ENCODE measurements at places on chromosomes 6 and 20.

DNA sequence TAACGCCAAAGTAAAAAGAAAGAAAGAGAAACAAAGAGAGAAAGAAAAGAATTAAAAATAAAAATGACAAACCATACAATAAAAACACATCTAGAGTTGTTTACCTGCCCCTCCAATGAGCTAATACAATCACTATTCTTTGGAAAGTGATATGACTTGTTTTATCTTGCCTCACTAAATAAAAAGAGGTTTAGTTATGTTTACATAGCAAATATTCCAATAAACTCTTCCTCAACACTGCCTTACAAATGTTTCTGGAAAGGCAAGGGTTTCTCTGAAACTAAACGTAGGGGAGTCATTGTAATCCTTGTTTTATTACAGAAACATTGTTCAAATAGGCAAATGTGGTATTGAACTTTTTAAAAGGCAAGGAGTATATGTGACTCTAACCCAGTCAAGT lies 396.2 kb downstream of the EPM2A start:
- DNase-seq = no peak

DNA sequence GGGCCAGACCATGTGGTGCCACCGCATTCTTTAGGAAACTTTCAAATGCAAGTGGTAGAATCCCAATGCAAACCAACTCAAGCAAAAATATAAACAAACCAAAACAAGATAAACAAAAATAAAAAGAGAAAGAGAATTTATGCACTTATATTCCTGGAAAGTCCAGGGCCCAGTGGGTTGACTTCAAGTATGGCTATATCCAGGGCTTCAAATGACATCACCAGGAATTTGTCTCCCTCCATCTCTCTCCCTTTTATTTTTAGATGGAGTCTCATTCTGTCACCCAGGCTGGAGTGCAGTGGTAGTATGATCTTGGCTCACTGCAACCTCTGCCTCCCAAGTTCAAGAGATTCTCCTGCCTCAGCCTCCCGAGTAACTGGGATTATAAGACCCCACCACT lies 56.1 kb upstream of the PNRC1 start:
- no peak for DNase-seq

GRCh38 chr6:107647439-107647948 lies 157.6 kb downstream of the SOBP start:
- no peak for DNase-seq

GRCh38 chr6:159929819-159930218 lies 39.0 kb downstream of the MAS1 start:
- no peak for DNase-seq

- no peak for DNase-seq
Observed at GRCh38 chr20:44326391-44327159, 10.3 kb upstream of the R3HDML start.

GRCh38 chr6:88815491-88815890 lies 147.9 kb downstream of the RNGTT start:
- DNase-seq = no peak

DNA sequence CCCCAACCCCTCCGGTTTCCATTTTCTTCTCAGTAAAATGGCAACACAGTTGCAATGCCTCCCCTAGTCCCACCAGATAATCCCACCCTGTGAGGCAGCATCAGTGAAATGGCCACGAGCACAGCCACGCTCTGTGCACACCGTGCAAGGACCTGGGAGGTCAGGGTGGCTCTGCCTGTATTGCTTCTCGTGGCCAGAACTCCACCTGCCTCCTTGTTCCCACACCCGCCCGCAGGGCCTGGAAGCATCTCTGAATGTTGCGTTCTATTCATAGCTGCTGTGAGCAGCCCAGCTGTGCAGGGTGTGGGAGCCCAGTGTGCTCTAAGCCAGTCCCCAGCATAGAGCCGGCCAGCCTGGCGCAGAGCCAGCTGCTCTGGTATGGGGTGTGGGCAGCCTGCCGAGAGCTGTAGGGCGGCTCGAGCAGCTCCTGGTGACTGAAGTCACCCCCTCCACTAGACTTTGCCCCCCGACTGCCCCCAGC lies 161.1 kb downstream of the DLL1 start:
- DNase-seq = no peak

- no peak for DNase-seq
Observed at GRCh38 chr6:116251568-116252384, 2.1 kb downstream of the TSPYL4 start.

DNA sequence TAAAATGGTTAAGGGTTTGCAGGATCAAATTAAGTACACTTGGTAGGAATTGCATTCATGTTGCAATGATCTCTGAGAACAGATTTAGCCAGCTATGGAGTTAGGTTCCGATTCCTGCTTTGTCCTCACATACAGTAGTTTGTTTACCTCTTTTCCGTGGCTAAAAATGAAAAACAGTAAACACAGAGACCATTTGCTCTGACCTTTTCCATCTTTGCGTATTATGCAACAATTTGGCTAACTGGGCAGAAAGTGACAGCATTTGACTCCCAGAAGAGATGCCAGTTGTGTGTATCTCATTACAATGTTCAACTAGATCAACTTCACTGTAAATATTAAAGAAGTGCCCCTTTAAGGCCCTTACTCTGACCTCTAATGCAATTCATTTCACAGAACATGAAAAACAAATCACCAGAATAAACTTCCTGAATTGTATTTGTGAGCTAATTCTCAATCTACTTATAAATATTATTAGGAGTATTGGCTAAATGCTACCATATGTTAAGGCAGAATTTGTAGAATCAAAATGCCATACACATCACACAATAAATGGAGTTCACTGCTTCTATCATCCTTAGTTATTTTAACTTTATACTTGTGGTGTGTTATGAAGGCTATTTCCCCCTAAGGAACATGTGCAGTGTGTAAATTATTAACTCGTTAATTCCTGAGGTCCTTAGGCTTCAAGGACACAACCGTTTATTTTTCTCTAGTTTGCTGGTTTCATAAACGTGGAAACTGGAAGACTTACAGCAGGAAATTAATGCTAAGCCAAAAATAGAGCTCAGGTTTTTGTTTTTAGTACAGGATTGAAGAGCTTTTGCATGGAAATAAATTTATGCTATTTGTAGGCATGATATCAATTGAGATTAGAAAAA lies 380.7 kb upstream of the CITED2 start:
- DNase-seq = no peak

GRCh38 chr6:160042014-160042773 lies 73.3 kb downstream of the IGF2R start:
- DNase-seq = no peak

DNA sequence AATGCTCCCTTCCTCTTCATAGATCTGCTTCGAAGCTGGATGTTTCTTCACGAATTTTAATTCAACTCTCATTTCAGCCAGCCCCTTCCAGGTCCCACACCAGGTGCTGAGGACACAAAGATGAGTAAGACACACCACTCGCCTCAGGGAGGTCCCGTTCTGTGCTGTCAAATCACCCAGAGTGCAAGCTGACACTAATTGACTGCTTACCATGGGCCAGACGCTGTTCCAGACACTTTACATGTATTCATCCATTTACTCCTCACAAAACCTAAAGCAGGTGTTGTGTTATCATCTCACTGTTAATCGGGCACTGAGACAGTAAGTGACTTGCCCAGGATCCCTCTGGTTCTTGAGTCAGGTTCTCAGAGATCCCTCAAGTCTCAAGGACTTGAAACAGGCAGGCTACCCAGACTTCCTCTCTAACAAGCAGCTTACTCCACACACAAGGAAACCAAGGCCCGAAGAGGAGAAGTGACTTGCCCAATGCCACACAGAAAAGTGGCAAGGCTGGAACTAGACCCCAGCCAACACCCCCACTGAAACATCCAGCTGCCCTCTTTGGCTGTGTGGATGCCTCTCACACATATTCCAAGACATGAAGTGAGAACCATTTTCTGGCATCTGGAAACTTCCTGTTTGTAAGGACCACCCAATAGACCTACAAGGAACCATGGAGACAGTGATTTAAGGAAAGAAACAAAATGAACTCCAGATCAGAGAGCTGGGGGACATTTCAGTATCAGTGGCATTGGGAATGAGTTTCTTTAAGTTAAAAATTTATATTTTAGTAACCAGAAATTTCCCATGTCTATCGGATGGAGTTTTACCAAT lies 174.5 kb downstream of the CDC5L start:
- DNase-seq = no peak

- no peak for DNase-seq
Observed at GRCh38 chr6:34981951-34982350, 92.9 kb downstream of the ANKS1A start.

DNA sequence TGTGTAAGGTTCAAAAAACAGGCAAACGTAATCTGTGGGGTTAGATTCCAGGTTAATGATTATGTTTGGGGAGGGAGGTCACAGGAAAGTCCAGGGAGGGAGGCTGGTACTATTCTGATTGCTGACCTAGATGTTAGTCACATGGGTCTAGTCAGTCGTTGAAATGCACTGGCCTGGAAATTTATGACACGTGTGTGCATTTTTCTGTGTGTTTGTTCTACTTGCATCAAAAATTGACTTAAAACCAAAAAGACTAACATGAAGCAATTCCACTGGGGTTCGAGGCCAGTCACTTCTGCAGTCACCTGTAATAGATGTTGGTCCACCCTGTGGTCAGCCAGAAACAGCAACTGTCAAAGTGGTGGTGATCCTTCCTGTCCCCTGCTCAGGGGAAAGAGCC lies 104.2 kb upstream of the MLN start:
- no peak for DNase-seq

DNA sequence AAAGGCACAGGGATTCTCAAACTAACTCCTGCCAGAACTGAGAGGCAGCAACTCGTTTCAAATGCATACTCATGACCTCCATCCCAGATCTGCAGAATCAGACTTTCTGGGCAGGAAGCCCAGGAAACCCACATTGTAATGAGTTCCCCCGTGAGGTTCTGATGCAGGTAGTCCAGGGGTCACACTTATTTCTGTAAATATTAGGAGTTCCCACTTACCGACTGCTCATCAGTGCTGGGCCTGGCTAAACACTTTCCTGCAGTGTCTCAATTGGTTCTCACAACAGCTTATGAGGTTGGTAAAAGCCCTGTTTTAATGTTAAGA lies 11.6 kb downstream of the DUSP15 start:
- DNase-seq = no peak

DNA sequence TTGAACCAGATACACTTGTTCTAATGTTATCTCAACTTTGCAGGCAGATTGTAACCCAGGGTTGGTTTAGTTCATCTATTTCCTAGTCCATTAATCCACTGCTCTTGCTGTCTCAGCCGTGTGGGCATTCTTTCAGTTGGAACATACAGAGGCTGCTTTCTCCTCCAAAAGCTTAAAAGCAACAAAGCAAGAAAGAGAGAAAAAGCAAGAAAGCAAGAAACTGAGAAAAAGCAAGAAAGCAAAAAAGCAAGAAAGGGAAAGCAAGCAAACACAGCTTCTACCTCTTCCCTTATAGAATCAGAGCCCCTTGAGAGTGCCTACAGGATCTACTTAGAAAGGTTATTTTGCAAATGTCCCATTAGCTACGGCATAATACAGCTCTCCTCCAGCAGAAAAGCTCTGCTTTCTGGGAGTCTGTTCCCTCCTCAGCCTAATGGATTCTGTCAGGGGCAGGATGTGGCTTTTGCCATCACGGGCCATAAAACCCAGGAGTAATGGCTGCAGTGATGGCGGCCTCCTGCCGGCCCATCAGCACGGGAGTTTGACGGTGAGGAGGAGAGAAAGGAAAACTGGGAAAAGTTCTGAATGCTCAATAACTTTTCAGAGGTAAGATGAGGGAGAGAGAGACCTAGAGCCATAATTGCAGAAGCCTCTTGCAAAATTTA lies 156.8 kb upstream of the JARID2 start:
- no peak for DNase-seq

DNA sequence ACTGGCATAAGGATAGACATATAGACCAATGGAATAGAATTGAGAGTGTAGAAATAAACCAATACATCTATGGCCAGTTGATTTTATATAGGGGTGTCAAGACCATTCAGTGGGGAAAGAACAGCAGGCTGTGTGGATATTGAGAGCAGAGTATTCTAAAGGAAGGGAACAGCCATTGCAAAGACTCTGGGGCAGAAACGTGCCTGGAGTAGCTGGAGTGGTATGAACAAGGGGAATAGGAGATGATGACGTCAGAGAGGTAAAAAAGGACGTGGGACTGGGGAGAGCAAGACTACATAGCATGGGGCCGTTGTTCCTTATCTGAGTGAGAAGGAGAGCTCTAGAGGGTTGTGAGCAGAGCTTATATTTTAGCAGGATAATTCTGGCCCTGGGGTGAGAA lies 85.2 kb downstream of the TOX2 start:
- DNase-seq = no peak

DNA sequence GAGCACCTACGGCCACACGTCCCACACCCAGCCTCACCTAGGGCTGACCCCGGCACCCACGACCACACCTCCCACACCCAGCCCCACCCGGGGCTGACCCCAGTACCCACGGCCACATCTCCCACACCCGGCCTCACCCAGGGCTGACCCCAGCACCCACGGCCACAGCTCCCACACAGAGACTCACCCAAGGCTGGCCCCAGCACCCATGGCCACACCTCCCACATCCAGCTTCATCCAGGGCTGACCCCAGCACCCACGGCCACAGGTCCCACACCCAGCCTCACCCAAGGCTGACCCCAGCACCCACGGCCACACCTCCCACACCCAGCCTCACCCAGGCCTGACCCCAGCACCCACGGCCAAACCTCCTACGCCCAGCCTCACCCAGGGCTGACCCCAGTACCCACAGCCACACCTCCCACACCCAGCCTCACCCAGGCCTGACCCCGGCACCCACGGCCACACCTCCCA lies 36.7 kb downstream of the NINL start:
- no peak for DNase-seq

- DNase-seq = no peak
Observed at GRCh38 chr6:12654514-12654913, 62.1 kb upstream of the PHACTR1 start.

- no peak for DNase-seq
Observed at GRCh38 chr20:50980851-50981713, 22.5 kb downstream of the MOCS3 start.

DNA sequence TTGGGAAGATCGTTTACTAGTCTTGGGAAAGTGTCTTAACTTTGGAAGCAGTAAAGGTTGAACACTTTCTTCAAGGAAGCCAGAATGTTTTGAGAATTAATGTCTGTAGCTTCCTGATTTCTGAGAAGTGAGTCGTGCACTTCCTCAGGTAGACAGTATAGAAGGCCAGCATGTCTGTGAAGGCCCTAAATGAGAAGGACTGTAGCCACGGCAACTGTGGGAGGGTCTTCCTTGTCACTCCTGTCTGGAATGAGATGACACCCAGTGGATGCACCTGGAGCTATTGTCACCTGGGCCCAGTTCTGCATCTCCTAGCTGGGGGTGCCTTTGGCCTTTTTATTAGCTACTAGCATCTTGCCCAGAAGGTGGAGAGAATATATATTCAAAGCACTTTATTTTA lies 8.8 kb downstream of the STX16 start:
- DNase-seq = no peak

- no peak for DNase-seq
Observed at GRCh38 chr6:106448000-106448426, 87.5 kb downstream of the CRYBG1 start.

DNA sequence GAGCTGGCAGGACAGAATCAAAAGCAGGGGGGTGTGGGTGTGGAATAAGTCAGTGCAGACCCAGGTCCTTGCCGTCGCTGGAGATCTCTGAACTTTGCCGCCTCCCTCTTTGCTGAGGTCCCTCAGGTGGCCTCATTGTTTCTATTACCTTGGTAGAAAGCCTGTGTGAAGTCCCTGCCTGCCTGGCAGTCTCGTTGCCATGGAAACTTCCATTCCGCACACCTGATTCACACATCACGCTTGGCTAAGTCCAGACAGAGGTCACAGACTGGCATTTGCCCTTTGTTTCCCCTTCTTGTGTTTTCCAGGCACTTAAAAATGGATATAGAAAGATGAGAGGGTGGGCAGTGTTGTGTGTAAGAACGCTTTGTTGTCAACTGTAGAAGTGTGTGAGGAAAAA lies 260.6 kb downstream of the PRL start:
- DNase-seq = no peak

GRCh38 chr6:163417595-163417994 lies 3.1 kb downstream of the QKI start:
- DNase-seq = no peak
